Skeletal muscle cell (primary cell): ENCODE measurements at places on chromosomes 2 and 18.

- no peak for DNase-seq
Observed at GRCh38 chr2:9092383-9093282, 89.1 kb upstream of the MBOAT2 start.

DNA sequence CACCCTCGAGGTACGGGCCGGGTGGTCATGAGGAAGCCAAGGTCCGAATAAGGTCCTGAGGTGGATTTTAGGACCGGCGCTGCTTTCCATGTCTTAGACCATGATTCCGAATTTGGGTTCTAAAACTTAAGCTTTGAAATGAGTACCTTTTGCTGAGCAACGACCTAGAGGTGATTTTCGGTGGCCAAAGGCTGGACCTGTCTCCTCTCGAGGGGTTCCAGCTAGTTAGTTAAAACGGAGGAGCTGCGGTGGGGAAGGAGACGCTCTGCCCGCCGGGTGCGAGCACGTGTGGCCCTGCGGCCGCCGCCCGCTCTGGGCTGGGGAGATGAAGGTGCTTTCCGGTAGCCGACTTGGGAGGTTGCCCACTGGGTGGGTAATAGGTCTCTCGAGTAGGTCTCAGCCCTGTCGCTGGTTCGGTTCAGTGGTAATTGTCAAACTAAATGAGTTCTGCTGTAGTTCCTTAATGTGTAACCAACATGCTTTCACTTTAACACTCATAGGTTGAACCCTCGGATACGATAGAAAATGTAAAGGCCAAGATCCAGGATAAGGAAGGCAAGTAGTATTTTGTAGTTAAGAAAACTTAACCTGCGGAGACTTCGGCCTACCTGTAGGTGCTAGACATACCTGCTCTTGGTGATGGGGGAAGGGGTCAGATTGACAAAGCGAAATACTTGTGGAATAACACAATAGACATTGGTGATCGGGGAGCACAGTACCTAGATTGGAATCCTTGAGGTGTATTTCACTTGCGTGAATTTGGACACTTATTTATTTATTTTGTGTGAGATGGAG is 572 bp downstream of the RPS27A start:
- DNase-seq = no peak

- no peak for DNase-seq
Observed at GRCh38 chr2:174704061-174704460, 60.2 kb downstream of the CHRNA1 start.

DNA sequence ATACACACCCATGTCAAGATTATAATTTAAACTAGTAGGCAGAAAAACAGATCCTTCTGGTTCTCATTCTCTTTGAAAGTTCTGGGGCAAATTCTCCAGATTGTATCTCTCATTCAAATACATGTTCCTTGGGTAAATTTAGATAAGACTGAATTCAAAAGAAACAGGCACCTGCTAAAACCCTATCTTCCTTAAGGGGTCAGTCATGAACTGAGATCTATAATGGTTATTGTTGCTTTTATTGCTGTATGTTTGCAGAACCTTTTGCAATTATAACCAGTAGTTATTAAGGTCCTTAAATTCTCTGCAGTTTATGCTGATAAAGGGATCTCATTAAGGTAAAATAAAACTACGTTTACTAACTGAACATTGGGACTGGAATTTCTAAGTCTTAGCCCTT is 83.5 kb downstream of the MYO5B start:
- DNase-seq = no peak

GRCh38 chr2:55751966-55752365 is 58.3 kb upstream of the PNPT1 start:
- DNase-seq = peak; percentile 17

DNA sequence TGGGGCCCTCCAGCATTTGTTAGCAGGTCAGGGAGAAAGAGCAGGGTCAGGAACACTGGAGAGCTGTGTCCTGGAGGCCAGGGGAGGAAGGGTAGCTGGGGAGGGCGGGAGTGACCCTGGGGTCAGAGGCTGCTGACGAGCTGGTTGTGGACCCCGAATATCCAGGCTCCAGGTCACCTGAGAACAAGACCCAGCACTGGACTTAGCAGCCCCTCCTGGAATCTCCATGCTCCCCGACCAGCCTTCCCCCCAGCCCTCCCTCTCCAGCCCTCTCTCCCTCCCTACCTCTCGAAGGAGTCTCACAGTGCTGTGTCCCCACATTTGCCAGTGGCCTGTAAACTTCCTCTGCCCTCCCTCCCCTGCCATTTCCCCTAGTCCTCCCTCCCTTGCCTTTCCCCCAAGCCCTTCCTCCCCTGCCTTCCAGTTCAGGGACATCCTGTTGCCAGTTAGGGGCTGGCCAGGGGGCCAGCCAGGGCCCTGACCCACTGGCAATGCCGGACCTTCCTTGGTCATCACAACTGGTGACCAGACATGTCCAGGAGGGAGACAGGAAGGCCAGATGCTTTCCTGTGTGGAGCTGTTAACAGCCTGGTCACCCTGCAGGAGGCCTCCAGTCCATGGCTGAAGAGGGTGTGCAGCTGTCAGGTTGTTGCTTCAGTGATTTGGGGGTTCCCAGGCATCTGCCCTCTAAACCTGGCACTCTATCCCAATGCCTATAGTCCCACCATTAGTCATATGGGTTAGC is 50.0 kb upstream of the FAHD2A start:
- DNase-seq = no peak

GRCh38 chr2:163347982-163348856 is 387.6 kb downstream of the FIGN start:
- peak; percentile 61 for DNase-seq

DNA sequence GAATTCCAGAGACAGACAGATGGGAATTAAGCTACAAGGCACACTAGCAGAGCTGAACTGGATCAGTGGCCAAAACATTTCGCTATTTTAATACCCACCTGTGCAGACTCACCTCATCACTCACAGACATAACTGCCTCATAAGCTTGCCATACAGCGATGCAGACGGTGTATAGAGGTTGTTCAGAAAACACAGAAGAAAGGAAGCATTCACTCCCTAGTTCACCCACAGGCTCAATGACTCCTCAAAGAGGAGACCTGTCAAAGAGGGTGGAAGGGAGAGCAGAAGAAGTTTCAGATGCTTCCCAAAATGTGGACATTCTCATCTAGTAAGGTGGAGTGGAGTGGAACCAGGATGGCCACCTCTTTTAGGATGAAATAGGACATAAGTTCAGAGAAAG is 81.7 kb upstream of the SPHKAP start:
- DNase-seq = no peak

DNA sequence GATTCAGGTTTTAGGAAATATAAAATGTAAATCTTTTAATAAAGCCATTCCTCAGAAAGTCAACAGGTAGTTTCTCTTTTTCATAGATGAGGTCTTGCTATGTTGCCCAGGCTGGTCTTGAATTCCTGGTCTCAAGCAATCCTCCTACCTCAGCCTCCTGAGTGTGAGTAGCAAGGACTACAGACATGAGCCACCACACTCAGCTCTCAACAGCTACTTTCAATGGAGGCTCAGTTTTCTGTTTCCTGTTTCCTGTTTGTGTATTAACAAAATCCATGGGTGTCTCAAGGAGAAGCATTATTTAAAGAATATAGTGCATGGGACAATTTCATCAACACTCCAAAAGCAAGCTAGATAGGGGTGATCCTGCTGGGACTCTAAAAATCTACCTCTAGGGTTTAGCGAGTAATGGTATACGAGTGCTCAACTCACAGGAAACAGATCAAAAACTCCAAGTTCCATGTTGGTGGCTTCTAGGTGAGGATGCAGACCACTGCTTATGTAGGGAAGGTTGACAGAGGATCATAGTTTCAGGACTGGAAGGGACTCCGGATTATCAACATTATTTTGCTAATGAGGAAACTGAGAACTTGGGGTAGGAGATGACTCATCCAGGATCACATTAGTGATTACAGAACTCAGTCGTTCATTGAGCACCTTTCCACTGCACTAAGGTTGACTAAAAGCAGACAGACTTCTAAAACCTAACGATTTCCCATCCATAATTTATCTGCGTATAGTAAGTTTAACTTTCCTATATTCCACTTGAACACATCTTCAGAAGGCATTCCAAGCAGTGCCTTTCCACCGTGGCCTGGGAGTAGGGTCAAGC is 61.7 kb upstream of the WIPF1 start:
- no peak for DNase-seq
